Activated CD8-positive, alpha-beta T cell treated with anti-CD3 and anti-CD28 coated beads for 36 hours (primary cell): ENCODE measurements at places on chromosomes 1 and 21.

DNA sequence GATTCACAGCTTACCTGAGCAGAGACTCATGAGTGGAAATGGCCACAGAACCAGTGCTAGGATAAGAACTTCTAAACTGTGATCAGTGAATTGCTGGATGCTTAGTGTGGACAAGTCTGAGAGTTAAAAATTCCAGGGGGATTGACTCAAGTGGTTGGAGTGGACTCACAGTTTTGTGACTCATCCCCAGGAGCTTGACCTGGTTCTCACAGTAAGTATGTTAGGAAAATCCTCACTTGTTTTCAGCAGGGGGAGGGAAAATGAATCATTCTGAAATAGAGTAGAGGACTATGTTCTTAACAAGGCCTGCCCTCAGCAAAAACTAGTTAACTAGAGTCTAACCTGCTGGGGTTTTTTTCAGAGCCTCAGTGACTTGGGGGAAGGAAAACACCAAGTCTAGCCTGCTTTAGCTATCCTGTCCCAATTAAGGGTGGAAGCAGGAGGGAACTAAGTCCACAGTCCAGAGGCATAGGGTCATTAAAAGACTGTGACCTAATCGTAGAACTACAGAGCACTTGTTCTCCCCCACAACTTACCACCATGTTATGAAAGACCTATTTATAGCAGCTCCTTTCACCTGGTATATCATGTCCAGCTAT lies 6.1 kb upstream of the CDC73 start:
- DNase-seq: no peak

GRCh38 chr1:78434351-78434750 lies 56.4 kb upstream of the PTGFR start:
- no peak for DNase-seq

DNA sequence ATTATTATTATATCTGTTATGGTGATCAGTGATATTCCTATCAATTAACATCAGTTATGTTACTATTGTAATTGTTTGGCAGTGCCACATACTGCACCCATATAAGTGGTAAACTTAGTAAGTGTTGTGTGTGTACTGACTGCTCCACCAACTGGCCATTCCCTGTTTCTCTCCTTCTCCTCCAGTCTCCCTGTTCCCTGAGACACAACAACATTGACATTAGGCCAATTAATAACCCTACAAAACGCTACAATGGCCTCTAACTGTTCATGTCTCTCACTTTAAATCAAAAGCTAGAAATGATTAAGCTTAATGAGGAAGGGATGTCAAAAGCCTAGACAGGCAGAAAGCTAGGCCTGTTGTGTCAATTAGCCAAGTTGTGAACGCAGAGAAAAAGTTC lies 6.6 kb upstream of the THRAP3 start:
- DNase-seq: no peak

DNA sequence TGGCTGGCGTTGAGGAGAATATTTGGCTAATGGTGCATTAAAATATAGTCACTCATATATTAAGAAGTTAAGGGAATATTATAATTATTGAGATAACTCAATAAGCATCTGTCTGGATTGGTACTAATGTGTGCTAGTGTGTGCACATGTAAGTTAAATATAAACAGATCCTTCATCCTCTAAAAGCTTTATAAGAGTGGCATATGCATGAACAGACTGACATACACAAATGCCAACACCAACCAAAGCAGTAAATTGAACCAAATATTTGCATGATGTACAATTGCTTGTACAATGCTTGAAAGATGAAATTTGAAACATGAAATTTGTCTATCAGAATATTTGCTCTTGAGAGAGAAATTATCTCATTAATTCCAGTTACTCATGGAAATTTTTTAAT lies 344.9 kb downstream of the ADGRL2 start:
- no peak for DNase-seq

GRCh38 chr1:187931776-187932175 lies 1103.0 kb downstream of the PLA2G4A start:
- no peak for DNase-seq
